ENCODE measurements at places on chromosomes 6 and 20. TPM values are rescaled to one million over a fixed set of nuclear protein-coding genes. Genes with fewer than 3 reads are reported as not detected.

GRCh38 chr6:11207199-11207968 is 25.1 kb downstream of the NEDD9 start:
- DNase-seq: no peak

The TPBG gene
- 22.1 TPM for polyA plus RNA-seq

The ZNF76 gene
- 13.7 TPM for polyA plus RNA-seq

- no peak for DNase-seq
Observed at GRCh38 chr6:82750556-82750955, 315.1 kb downstream of the UBE3D start.

DNA sequence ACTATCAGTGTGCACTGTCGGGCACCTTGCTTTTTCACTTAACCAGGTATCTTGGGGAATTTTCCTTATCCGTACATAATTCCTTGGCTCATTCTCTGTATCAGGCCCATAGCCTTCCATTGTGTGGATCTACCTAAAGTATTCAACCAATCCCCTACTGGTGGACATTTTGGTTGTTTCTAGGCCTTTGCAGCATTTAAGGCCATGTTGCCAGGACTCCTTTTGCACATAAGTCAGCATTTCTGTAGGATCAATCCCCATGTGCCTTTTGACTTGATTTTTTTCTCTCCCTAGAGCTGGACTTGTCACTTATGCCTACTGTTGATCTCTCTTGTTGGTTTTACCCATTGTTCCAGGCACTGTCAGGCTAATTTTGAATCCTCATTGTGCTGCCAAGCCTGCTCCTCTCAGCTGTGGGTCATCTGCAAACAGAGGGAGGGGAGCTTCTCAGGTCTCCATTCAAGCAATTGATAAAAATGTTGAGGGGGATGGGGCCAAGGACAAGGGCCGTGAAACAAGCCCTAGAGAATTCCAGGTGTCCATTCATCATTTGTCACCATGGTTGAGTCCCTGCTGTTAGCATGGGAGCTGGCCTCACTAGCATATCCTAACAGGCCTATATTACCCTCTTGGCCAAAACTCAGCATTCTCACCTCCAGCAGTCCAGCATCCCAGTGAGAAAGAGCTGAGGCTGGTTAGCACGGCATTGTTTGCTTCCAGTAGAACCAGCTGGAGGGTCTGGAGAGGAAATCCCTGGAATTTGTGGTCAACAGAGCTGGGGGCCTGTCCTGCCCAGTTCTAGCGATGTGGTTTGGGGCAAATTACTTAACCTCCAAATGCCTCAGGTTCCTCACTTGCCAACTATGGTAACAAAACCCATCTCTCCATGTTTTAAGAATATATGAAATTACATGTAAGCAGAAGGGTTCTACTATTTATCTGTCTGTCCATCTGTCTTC is 178.4 kb downstream of the MRPL14 start:
- DNase-seq: no peak

DNA sequence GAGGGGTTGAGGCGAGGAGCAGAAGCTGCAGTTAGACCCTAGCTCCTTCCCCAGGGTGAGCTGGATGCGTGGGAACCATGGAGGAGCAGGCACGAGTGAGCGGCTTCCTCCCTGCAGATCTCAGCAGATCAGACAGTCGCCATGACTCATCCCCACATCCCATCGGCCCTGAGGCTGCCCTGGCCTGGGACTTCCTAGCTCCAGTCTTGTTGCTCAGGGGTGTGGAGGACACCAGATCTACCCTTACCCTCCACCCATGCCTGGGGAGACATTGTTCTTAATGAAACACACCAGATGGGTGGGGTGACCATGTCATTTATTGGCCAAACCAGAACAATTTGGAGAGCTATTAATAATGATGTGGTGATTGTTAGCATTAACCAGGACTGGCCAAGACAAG is 36.3 kb upstream of the TGM2 start:
- no peak for DNase-seq

Measured in GM23338 (cell line).